Suprapubic skin (tissue), 4 donors: ENCODE measurements at places on chromosomes 13 and 19.

- no peak overlapping the region for H3K27ac ChIP-seq
- no peak for DNase-seq
- no peaks in the 10 kb centered on the region for H3K4me1 ChIP-seq
These were observed 407.4 kb upstream of the ZNF507 start for GRCh38 chr19:31937983-31938382.

DNA sequence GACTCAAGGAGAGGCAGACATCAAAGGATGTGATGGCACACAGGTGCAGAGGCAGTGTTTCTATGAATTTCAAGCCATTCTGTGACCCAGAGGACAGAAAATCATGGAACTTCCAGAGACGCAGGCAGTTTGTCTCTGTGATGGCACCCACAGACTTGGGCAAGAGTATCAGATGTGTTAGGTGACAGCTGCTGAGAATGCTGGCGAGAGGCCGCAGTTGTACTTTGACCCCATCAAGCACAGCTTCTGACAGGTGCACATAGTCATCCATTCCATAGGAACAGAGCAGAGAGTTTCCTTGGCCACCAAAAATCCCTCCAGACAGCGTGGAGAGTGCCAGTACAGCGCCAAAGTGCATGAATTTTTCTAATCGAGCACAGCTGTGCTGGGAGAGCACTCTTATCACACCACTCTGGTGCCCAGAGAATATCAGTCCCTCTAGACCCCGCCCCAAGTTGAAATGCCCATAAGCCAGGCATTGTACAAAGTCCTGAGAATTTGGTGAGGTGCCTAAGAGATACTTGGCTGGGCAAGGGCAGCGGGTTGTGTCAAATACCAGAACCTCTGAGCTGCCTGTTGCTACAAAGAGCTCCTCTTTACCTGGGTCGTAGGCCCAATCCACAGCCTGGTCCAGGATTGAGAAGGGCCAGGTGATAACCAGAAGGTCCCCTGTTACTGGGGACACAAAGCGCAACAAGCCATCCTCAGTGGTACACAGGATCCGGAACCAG, 12.4 kb downstream of the WDR87 start:
- H3K4me1 ChIP-seq = no peaks in the 10 kb centered on the region
- no peak overlapping the region for H3K27ac ChIP-seq

GRCh38 chr13:81247711-81248110, 906.8 kb upstream of the SPRY2 start:
- no peak overlapping the region for H3K4me3 ChIP-seq
- H3K36me3 ChIP-seq = no peaks in the 10 kb centered on the region
- no peaks in the 10 kb centered on the region for H3K4me1 ChIP-seq
- H3K27me3 ChIP-seq = no peaks in the 10 kb centered on the region

GRCh38 chr13:114027046-114027715, 53.3 kb upstream of the C13orf46 start:
- no peak for DNase-seq
- H3K27me3 ChIP-seq = no peaks in the 10 kb centered on the region

- peaks cover 21% of the 10 kb centered on the region for H3K4me1 ChIP-seq
- peaks cover 21% of the 10 kb centered on the region for H3K36me3 ChIP-seq
- no peaks in the 10 kb centered on the region for H3K27me3 ChIP-seq
- no peak for DNase-seq
- H3K4me3 ChIP-seq = no peak overlapping the region
- H3K27ac ChIP-seq = no peak overlapping the region
These were observed 83.4 kb downstream of the UBL3 start for GRCh38 chr13:29767006-29767405.

- H3K27ac ChIP-seq = no peak overlapping the region
- no peaks in the 10 kb centered on the region for H3K4me1 ChIP-seq
- DNase-seq = no peak
- H3K27me3 ChIP-seq = peaks cover 60% of the 10 kb centered on the region
These were observed 6.2 kb upstream of the CEACAM5 start for GRCh38 chr19:41702171-41702651.

DNA sequence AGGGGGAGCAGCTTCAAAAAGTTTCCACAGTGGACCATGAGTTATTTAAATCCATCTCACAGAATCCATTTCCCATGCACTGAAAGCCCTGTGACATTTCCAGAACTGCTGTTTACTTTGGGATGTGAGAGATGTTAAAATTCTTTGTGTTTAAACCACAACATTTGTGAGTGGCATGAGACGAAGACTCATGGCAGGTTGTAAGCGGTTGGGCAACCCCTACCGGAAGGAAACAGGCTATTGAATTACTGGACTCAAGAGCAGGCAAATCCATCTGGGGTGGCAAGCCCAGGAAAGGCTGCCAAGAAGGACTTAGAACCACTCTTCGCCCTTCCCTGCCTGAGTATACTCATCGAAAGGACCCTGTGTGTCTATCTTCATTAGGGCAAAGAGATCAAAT, 22.3 kb upstream of the CLDN10 start:
- H3K4me3 ChIP-seq = no peak overlapping the region
- H3K4me1 ChIP-seq = no peaks in the 10 kb centered on the region
- no peaks in the 10 kb centered on the region for H3K36me3 ChIP-seq
- peaks cover 4% of the 10 kb centered on the region for H3K27me3 ChIP-seq

DNA sequence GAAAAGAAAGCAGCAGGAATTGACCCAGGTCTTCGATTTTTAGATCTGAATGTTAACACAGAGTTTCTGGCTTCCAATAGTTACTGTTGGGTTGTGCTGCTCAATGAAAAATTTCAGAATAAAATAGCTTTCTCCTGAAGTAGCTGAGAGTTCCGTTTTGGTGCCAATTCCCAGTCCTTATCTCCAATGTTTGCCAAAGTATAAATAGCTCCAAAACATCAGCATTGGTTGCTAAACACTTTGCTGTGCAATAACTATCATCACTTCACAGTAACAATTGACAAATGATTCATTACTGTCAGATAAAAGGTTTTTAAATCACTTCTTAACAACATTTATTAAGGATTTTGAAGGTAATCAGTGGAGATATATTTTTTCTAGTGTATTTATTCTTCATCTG, 446.0 kb downstream of the PCDH20 start:
- no peak overlapping the region for H3K27ac ChIP-seq
- H3K27me3 ChIP-seq = no peaks in the 10 kb centered on the region
- H3K4me1 ChIP-seq = no peaks in the 10 kb centered on the region
- H3K36me3 ChIP-seq = no peaks in the 10 kb centered on the region
- no peak overlapping the region for H3K4me3 ChIP-seq

- no peak overlapping the region for H3K4me3 ChIP-seq
- H3K36me3 ChIP-seq = no peaks in the 10 kb centered on the region
- no peak for DNase-seq
- no peak overlapping the region for H3K27ac ChIP-seq
These were observed 102.2 kb upstream of the MBNL2 start for GRCh38 chr13:97119943-97120342.

DNA sequence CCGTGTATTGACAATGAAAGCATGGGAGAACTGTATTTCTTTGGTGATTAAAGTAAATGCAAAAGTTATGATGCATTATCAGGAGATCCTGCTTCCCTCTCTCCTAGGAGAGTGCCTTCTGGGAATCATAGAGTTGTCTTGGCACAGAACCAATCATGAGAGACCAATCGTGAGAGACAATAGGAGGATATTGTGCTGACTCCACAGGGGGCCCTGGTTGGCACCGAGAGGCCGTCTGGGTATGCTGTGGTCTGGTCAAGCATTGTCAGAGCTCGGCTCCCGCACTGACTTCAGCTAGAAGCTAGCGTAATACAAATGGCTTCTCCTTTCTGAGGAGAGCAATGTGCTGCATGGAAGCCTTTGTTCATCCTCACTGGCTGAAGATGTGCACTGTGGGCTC, 131.5 kb upstream of the GJB6 start:
- no peak overlapping the region for H3K27ac ChIP-seq
- no peak overlapping the region for H3K4me3 ChIP-seq
- H3K4me1 ChIP-seq = peaks cover 3% of the 10 kb centered on the region
- no peak for DNase-seq
- no peaks in the 10 kb centered on the region for H3K36me3 ChIP-seq

- no peaks in the 10 kb centered on the region for H3K27me3 ChIP-seq
- no peak overlapping the region for H3K27ac ChIP-seq
- peaks cover 6% of the 10 kb centered on the region for H3K4me1 ChIP-seq
- DNase-seq = no peak
- H3K36me3 ChIP-seq = no peaks in the 10 kb centered on the region
These were observed 95.2 kb downstream of the LRCH1 start for GRCh38 chr13:46648166-46648607.

GRCh38 chr13:43140985-43141384, 117.6 kb downstream of the DNAJC15 start:
- no peak for DNase-seq
- H3K36me3 ChIP-seq = no peaks in the 10 kb centered on the region
- no peak overlapping the region for H3K4me3 ChIP-seq
- peaks cover 3% of the 10 kb centered on the region for H3K27me3 ChIP-seq

GRCh38 chr19:43691755-43692154, 21.8 kb upstream of the PLAUR start:
- DNase-seq = no peak
- H3K27me3 ChIP-seq = no peaks in the 10 kb centered on the region
- no peaks in the 10 kb centered on the region for H3K36me3 ChIP-seq
- no peaks in the 10 kb centered on the region for H3K4me1 ChIP-seq

- H3K27ac ChIP-seq = no peak overlapping the region
- no peaks in the 10 kb centered on the region for H3K27me3 ChIP-seq
- no peaks in the 10 kb centered on the region for H3K36me3 ChIP-seq
- no peak overlapping the region for H3K4me3 ChIP-seq
- no peak for DNase-seq
These were observed 188.5 kb downstream of the LACC1 start for GRCh38 chr13:44068169-44068568.

GRCh38 chr19:53537521-53538377, at the start of gene ZNF331:
Gene ZNF331, plus strand, starts transcription at chr19:53538145. Its CDS starts 31,232 bp downstream, at chr19:53569377.
- peak within 1 kb of the TSS; percentile 57 for H3K4me3 ChIP-seq
- no peaks in the 10 kb centered on the region for H3K27me3 ChIP-seq
- H3K27ac ChIP-seq = peak within 1 kb of the TSS; percentile 77
- peaks cover 4% of the 10 kb centered on the region for H3K4me1 ChIP-seq
- H3K36me3 ChIP-seq = peaks cover 11% of the 10 kb centered on the region

DNA sequence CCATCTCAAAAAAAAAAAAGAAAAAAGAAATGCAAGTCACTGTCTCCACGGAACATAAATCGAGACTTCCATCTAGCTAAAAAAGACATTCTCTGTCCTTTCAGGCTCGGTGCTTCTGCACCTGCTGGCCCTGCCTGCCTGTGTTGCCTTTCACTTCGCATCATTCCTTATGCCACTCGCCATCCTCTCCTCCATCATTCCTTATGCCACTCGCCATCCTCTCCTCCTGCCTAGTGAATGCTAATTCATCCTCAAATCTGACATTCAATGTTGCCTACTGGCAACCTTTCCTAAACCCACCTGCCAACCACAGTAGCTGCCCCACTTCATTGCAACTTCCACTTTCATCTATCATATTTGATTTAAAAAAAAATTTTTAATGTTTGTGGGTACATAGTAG, 36.7 kb downstream of the KCTD12 start:
- DNase-seq = no peak
- no peaks in the 10 kb centered on the region for H3K36me3 ChIP-seq
- no peaks in the 10 kb centered on the region for H3K27me3 ChIP-seq

DNA sequence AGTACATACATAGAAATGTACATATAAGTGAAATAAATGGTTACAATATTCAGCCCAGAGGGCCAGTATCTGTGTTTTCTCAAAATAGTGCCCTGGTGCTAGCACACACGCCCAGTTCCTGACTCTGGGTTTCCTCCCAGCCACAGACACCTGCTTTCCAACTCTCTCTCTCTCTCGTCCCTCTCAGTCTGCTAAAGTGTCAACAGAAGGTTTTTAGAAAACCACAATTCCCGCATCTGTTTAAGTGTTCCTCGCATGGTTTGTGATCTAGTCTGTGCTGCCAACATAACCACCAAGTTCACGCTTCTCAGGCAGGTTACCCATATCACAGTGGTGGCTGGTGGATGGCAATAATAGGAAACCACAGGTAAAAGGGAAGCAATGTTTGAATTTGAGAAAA, 17.8 kb upstream of the UPF3A start:
- peaks cover 98% of the 10 kb centered on the region for H3K36me3 ChIP-seq
- no peaks in the 10 kb centered on the region for H3K27me3 ChIP-seq
- H3K4me3 ChIP-seq = no peak overlapping the region
- no peak for DNase-seq

GRCh38 chr19:46661020-46661731, at the start of gene DACT3:
Gene DACT3, minus strand, starts transcription at chr19:46661182. Its CDS starts 118 bp downstream, at chr19:46661064.
- no peaks in the 10 kb centered on the region for H3K36me3 ChIP-seq
- peaks cover 26% of the 10 kb centered on the region for H3K4me1 ChIP-seq
- H3K4me3 ChIP-seq = peak within 1 kb of the TSS; percentile 65
- peaks cover 28% of the 10 kb centered on the region for H3K27me3 ChIP-seq
- peak; percentile 100 for DNase-seq

DNA sequence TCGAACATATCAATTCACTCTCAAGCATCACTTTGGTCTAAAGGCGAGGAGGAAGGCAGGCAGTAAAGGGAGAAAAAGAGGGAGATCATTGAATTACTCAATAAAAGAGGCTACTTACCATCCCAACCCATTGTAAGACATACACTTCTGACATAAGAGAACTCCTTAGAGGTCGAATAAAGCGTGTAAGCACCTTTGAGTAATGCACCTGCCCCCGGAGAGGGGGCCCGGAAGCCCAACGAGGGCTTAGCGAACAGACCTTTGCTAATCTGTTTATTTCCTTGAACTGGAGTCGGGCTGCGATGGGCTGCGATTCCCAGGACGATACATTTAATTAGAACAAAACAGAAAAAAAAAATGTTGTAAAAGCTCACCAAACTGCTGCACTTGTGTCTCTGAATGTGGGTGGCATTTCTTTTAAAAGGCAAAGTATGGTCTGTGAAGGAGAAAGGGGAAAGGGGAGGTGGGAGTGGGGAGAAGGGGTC, 3.0 kb downstream of the ZC3H4 start:
- DNase-seq = no peak
- H3K36me3 ChIP-seq = no peaks in the 10 kb centered on the region
- H3K27me3 ChIP-seq = no peaks in the 10 kb centered on the region
- H3K4me3 ChIP-seq = peak overlapping the region; percentile 97

- no peaks in the 10 kb centered on the region for H3K4me1 ChIP-seq
- H3K27me3 ChIP-seq = peaks cover 3% of the 10 kb centered on the region
- no peak overlapping the region for H3K4me3 ChIP-seq
These were observed 947 bp downstream of the ATP4B start for GRCh38 chr13:113656831-113657671.

GRCh38 chr19:18202778-18203407, 949 bp downstream of the RAB3A start:
- H3K27ac ChIP-seq = no peak overlapping the region
- H3K36me3 ChIP-seq = peaks cover 12% of the 10 kb centered on the region
- peak overlapping the region; percentile 58 for H3K4me3 ChIP-seq
- H3K4me1 ChIP-seq = peaks cover 27% of the 10 kb centered on the region

- no peaks in the 10 kb centered on the region for H3K36me3 ChIP-seq
- no peaks in the 10 kb centered on the region for H3K27me3 ChIP-seq
- peaks cover 33% of the 10 kb centered on the region for H3K4me1 ChIP-seq
- H3K27ac ChIP-seq = no peak overlapping the region
These were observed 10.2 kb downstream of the USP12 start for GRCh38 chr13:27161423-27161822.

DNA sequence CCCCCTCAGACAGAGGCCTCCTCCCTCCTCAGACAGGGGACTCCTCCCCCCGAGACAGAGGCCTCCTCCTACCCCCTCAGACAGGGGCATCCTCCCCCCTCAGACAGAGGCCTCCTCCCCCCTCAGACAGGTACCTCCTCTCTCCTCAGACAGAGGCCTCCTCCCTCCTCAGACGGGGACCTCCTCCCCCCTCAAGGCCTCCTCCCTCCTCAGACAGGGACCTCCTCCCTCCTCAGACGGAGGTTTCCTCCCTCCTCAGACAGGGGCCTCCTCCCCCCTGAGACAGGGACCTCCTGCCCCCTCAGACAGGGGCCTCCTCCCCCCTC, 13.9 kb downstream of the C3 start:
- peaks cover 4% of the 10 kb centered on the region for H3K4me1 ChIP-seq
- H3K36me3 ChIP-seq = no peaks in the 10 kb centered on the region
- DNase-seq = no peak
- peaks cover 30% of the 10 kb centered on the region for H3K27me3 ChIP-seq
- H3K27ac ChIP-seq = no peak overlapping the region
- no peak overlapping the region for H3K4me3 ChIP-seq
